Tracheal epithelial cell (primary cell): ENCODE measurements at places on chromosomes 1 and 21. TPM values are rescaled to one million over a fixed set of nuclear protein-coding genes. Genes with fewer than 3 reads are reported as not detected.

Gene ZNF683
- total RNA-seq, result not detected in 2 replicates

Gene CYP4A11
- total RNA-seq, result not detected in 2 replicates

Gene CELA3A
- not detected in 2 replicates for total RNA-seq

Gene SPRR2A
- total RNA-seq, result 1.9 and 3.0 TPM in 2 replicates

Gene HSD3B2
- not detected in 2 replicates for total RNA-seq

Gene ARHGAP30
- 0.72 and 0.85 TPM in 2 replicates for total RNA-seq

Gene RGS13
- total RNA-seq, result not detected in 2 replicates

Gene CMPK1
- 116 and 119 TPM in 2 replicates for total RNA-seq

Gene UBE4B
- total RNA-seq, result 12.5 and 26.2 TPM in 2 replicates

Gene CHIA
- total RNA-seq, result not detected in 2 replicates

Gene HAO2
- not detected in 2 replicates for total RNA-seq

Gene GUCA2A
- not detected in 2 replicates for total RNA-seq

Gene IBA57
- total RNA-seq, result 3.9 and 7.0 TPM in 2 replicates

Gene KRTAP11-1
- not detected in 2 replicates for total RNA-seq

Gene ADAMTSL4
- 2.4 and 3.0 TPM in 2 replicates for total RNA-seq

Gene GIPC2
- total RNA-seq, result 0.48 and 3.4 TPM in 2 replicates

Gene SLC45A1
- total RNA-seq, result 0.24 and 0.85 TPM in 2 replicates

Gene NBPF6
- total RNA-seq, result not detected in 2 replicates

Gene SFN
- 704 and 1,068 TPM in 2 replicates for total RNA-seq

Gene OR2T33
- not detected in 2 replicates for total RNA-seq

Gene CFHR4
- total RNA-seq, result not detected in 2 replicates

Gene PRELP
- total RNA-seq, result not detected in 2 replicates

Gene FALEC
- total RNA-seq, result not detected in 2 replicates

Gene LCE3E
- 0.48 TPM in 1 of 2 replicates, not detected in the other for total RNA-seq

Gene SLC25A33
- 6.0 and 6.2 TPM in 2 replicates for total RNA-seq

Gene UBL4B
- total RNA-seq, result not detected in 2 replicates

Gene ATF3
- 7.0 and 21.2 TPM in 2 replicates for total RNA-seq

Gene MRPS14
- total RNA-seq, result 15.2 and 21.3 TPM in 2 replicates

Gene AGT
- total RNA-seq, result 0.24 TPM in 1 of 2 replicates, not detected in the other

Gene C8A
- total RNA-seq, result not detected in 2 replicates

Gene ADPRS
- 40.9 and 59.5 TPM in 2 replicates for total RNA-seq

Gene RNU1-3
- under 0.01 TPM in 2 replicates for total RNA-seq

Gene ILDR2
- total RNA-seq, result 0.21 and 3.1 TPM in 2 replicates

Gene CFH
- 19.3 and 37.3 TPM in 2 replicates for total RNA-seq

Gene PRRX1
- not detected in 2 replicates for total RNA-seq

Gene DISP3
- total RNA-seq, result under 0.01 and 1.2 TPM in 2 replicates

Gene HSPB7
- not detected in 2 replicates for total RNA-seq

Gene C1orf198
- 10.4 and 15.9 TPM in 2 replicates for total RNA-seq

Gene C4BPA
- not detected in 2 replicates for total RNA-seq

Gene FAM3B
- 0.72 TPM in 1 of 2 replicates, not detected in the other for total RNA-seq

Gene AKNAD1
- total RNA-seq, result not detected in 2 replicates
